ENCODE measurements at places on chromosomes 3 and 15. TPM values are rescaled to one million over a fixed set of nuclear protein-coding genes. Genes with fewer than 3 reads are reported as not detected.
A peak's percentile ranks its signal among the peaks of the same experiment; 100 is the strongest.

- DNase-seq, result peak; percentile 47
Observed at GRCh38 chr3:45596290-45596791, 1.8 kb downstream of the LIMD1 start.

GRCh38 chr15:66876421-66876730 lies 174.3 kb downstream of the SMAD6 start:
- DNase-seq, result peak; percentile 70

DNA sequence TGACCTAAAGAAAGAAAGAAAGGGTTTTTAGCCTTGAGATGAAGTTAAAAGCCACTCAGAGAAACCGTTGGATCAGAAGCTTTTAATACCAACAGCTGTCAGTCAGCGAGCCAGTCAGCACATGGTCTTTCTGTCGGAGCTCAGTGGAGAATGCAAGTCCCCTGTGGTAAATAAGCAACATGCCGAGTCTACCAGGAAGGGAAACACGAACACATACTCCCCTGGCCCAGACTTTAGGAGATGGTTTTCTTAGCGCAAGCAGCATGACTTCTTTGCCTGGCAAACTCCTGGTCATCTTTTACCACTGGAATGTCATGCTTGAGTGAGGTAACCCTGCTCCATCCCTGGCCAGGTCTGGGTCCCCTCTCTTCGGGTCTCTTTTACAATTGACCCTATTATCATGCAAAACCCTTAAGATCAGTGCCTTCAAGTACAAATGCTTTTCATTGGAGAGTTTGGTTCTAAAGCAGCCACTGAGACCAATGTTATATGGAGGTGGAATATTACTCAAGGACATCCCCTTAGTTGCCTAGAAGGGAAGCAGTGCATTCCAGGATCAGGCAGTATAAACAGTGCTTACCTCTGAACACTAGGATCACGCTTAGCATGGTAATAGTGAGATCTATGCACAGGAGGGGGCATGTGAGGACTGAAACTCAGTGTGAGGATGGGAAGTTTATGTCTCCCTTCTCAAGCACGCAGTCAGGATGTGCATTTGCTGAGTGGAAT lies 28.2 kb downstream of the SLCO3A1 start:
- no peak for DNase-seq

DNA sequence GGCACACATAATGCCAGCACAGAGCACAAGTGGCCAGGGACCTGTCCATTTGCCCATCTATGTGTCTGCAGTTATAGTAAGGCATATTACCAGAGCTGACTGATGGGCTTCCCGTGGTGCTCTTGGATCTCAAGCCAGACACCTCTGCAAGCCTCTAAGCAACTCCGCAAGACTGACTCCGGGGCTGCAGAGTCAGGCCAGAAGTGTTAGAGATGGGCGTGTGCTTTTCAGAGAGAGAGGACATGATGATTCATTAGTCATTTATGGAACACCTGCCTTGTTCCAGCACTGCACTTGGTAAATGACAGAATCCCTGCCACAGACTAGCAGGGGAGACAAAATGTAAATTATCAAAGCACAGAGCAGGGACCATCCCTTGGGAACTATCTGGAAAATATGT lies 559.0 kb downstream of the PDCD6IP start:
- no peak for DNase-seq

DNA sequence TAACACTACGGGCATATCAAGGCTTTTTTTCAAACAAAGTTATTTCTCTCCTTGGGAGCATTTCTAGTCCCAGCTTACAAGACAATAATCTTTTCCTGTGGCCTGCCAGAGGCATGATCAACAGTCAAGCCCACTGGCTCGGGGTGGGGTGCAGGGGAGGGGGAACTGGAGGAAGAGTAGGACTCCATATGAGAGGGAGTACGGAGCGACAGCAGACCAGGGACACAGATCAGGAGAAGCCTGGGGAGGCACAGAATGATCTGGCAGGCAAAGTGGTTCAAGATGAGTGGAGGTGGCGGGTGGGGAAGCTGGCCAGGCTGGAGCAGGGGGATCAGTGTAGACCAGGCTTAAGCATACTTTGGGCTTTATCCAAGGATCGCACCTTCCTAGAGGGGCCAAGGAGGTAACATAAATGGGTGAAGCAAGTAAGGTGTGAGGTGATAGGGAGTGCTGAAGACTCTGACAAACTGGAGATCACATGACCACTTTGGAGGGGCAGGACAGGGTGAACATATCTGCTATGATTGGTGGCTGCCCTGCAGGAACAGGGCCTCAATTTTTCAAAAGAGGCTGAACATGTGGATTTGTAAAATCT lies 37.4 kb downstream of the KLF15 start:
- DNase-seq, result no peak

Gene DET1
- 6.2 TPM for total RNA-seq

Measured in cardiac septum (tissue), 1 donor.